ENCODE measurements at places on chromosomes 6 and 20.

DNA sequence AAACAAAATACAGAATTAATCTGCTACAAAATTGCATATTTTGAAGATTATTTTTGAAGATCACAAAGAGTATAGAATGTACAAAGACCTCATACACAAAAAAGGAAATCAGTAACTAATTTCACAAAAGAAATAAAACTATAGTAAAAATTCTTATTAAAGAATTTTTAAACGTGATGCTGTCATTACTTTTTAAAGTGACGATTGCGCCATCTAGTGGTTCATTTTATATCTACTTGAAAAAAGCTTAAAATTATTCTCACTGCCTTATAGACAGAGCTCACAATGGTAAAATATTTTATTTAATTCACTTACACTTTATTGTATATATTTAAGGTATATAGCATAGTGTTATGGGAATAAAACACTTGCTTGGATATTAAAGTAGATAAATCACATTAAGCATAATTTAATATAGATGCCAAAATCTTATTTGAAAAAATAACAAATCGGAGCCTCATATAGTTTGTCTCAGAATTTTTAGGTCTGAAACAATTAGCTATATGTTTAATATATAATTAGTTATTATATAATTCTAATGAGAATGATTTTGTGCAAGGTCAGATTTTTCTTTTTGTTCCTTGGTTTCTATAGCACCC lies 128.8 kb downstream of the PHF3 start:
- DNase-seq, result peak; percentile 16

GRCh38 chr6:3850451-3851203 lies 1.5 kb downstream of the FAM50B start:
- no peak for DNase-seq

DNA sequence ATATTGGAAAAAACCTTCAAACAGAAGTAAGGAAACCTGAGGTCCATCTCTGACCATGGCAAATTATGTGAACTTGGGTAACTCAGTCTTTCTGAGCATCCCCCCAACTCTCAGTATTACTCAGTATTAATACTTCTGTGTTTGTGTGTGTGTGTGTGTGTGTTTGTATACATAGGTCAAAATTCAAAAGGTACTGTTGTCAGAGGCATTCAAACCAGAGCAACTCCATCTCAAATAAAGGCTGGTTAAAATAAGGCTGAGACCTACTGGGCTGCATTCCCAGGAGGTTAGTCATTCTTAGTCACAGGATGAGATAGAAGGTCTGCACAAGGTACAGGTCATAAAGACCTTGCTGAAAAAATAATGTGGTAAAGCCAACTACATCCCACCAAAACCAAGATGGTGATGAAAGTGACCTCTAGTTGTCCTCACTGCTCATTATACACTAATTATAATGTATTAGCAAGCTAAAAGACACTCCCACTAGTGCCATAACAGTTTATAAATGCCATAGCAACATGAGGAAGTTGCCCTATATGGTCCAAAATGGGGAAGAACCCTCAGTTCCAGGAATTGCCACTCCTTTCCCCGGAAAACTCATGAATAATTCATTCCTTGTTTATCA lies 33.3 kb upstream of the SLC22A16 start:
- no peak for DNase-seq

DNA sequence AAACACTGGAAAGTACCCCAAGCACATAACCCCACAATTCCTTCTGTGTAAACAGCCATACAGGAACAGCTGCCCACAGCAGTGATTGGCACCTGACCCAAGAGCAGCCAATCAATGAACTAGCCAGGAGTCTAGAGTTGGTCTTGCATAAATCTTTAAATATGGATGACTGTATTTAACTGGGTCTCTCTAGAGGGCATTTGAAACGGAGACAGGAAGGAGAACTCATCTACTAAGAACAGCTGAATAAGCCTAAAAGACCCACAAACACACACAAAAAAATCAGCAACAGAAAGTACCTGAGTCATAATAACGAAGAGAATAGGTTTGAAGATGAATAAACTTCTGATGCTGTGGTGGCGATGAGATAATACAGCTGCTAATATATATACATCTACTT lies 49.0 kb upstream of the ASF1A start:
- no peak for DNase-seq

GRCh38 chr6:165662041-165662748 lies 846 bp downstream of the PDE10A start:
- DNase-seq, result peak; percentile 63

GRCh38 chr20:58891086-58891717 lies 38.7 kb downstream of the GNAS start:
- no peak for DNase-seq

- DNase-seq, result no peak
Observed at GRCh38 chr6:31118178-31118577, 2.1 kb downstream of the CDSN start.

Data from renal pelvis (tissue), 12 donors.